ENCODE measurements at places on chromosomes 2 and 18. TPM values are rescaled to one million over a fixed set of nuclear protein-coding genes. Genes with fewer than 3 reads are reported as not detected.

The SNED1 gene
- 114 TPM for total RNA-seq

The SCG2 gene
- 0.09 TPM for total RNA-seq

The MC2R gene
- not detected for total RNA-seq

The CHAC2 gene
- total RNA-seq, result 0.09 TPM

The ESPNL gene
- total RNA-seq, result 0.60 TPM

The NR4A2 gene
- total RNA-seq, result 0.32 TPM

The DNER gene
- 2.8 TPM for total RNA-seq
